ENCODE measurements at places on chromosomes 13 and 19.
A peak's percentile ranks its signal among the peaks of the same experiment; 100 is the strongest.

GRCh38 chr13:43783820-43784219, 3.0 kb downstream of the ENOX1 start:
- DNase-seq = peak; percentile 84

DNA sequence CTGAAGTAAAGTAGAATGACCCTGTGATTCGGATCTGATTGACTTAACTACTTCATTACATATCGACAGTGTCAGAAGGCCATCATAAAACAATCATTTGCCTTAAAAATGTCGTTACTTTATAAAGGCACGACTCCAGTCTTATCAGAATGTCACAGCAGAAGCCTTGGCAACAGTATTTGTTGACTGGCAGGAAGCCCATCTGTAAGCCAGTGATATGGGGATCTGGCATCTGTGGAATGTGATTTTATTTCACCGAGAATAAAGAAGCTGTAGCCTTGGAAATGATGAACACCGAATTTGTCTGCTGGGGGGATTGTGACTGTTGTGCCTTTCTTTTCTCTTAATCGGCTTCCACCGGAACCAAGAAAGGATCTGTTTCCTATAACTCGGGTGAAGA, 362.5 kb downstream of the TDRD3 start:
- DNase-seq = peak; percentile 20

DNA sequence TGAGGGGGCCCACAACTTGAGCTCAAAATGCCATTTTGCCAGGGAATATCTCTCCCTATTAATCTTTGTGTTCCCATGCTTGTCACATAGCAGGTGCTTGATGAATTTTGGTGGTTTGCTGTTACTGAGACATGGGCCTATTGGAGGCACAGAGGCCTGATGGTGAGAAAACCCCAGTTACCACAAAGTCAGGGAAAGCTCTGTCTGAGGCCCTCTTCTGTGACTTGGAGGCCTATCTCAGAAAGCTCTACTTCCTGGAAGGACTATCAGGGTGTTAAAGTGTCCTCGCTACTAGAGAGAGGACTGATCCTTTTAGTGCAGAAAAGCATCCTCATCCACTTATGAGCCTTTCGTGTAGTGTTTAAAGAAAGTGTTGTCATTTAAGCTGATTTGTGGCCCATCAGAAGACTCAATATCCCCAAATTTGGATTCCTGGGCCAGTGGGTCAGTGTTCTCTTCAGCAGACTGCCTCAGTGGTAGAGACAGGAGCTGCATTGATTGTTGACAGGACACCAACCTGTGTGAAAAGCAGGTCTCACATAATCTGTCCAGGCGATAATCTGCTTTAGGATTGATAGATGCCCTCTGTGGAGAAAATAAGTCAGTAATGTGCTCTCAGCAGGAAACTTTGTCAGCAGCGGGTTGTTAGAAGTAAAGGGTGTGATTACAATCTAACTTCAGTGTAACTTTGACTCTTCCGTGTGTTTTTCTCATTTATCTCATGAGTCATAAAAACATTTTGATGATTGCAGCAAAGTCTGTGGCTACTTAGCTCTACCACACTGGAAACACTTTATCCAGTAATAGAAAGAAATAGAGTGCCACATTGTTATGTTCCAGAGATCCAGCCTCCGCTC, 121.0 kb downstream of the AKAP11 start:
- DNase-seq = no peak

GRCh38 chr13:41995336-41995735, 34.4 kb upstream of the VWA8 start:
- DNase-seq = no peak

GRCh38 chr13:109743706-109744453, 42.5 kb downstream of the IRS2 start:
- DNase-seq = peak; percentile 14

DNA sequence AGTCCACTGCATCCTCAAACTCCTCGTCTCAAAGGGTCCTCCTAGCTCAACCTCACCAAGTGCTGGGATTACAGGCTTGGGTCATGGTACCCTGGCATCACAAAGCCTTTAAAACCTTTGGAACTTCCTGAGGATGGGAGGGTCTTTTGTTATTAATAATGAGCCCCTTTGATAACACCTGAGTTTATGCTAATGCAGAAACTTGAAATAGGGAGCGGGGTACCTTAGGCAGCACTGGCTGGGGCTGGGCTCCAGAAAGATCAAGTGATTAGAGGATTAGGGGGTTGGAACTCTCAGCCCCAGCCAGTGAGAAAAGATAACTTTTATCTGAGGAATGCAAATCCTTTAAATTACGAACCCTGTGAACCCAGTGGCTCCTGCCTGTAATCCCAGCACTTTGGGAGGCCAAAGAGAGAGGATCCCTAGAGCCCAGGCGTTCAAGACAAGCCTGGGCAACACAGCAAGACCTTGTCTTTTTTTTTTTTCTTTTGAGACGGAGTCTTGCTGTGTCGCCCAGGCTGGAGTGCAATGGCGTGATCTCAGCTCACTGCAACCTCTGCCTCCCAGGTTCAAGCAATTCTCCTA, 9.3 kb upstream of the PSPC1 start:
- DNase-seq = no peak

- no peak for DNase-seq
These were observed 40.7 kb upstream of the MCF2L start for GRCh38 chr13:112928020-112928971.

DNA sequence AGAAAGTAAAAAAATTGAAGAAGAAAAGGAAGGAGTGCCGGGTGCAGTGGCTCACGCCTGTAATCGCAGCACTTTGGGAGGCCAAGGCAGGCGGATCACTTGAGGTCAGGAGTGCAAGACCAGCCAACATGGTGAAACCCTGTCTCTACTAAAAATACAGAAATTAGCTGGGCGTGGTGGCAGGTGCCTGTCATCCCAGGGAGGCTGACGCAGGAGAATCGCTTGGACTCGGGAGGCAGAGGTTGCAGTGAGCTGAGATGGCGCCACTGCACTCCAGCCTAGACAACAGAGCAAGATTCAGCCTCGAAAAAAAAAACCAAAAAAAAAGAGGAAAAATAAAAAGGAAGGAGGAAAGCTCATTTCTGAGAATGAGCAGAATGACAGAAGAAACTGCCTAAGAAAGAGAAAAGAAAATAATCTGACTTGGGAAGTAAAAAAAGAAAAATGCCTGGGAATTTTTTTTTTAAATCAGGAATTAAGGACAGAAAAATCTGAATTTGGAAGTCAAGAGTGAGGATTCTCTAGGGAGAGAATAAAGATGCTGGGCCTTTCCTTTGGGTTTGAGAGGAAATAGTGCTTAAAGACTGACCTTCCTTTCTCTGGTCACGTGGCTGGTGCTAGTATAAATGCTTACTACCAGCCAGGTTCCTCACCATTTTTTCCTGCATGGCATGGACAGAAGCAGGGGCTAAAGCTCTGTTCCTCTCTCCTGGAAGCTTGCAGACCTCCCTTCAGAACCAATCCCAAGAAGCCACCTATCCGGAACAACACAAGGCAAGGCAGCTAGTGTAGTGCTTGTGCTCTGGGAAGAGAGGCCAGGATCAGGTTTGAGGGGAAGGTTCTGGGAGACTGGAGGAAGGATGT, at the start of gene FFAR2:
Gene FFAR2, plus strand, starts transcription at position 652 of the 864 bp plus-strand sequence. CDS start 1,458 bp downstream, outside the sequence.
- DNase-seq = no peak

- no peak for DNase-seq
These were observed 259.5 kb downstream of the ITGBL1 start for GRCh38 chr13:101712026-101712348.

DNA sequence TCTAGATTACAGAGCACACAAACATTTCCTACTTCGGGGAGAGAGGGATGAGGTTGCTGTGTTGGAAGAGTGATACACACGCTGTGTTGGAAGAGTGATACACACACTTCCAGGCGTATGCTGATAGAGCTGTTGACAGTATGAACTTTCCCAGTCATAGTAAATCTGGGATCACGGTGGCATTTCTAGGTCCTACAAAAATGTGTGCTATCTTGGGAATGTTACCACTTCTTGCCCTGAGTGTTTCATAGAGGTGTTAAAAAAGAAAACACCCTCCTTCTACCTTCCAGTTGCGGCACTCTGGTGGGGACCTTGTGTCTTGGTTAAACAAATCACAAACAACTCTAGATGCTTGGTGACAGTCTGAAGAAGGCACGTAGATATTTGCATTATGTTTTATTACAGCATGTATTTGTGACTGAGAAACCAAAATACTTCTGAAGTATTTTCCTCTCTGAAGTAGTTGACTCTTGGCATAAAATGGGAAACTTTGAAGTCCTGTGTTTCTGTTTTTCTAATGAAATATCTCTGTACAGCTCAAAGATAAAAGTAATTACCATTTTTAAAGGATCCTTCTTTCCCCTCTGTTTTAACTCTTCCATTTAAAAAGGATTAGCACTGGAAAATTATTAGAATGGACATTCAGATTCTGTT, 52.5 kb downstream of the ARHGAP35 start:
- no peak for DNase-seq

DNA sequence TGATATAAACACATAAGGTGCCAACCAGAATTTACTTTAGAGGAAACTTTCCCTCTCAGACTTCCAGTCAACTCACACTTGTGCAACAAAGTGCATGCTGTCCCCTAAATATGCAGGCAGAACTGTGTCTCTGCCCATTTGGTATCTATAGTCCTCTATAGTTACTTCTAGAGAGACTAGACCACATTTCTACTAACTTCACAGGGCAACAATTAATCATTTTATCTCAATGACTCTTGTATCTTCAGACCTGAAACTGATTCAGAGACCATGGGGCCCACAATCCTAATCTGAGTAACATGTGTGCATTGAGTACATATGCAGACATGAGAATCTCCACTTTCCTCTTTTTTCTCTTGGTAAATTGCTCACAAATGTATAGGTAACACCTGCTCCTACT, 158.1 kb downstream of the ZNF486 start:
- no peak for DNase-seq

GRCh38 chr13:46864941-46865340, 31.9 kb downstream of the HTR2A start:
- DNase-seq = no peak

DNA sequence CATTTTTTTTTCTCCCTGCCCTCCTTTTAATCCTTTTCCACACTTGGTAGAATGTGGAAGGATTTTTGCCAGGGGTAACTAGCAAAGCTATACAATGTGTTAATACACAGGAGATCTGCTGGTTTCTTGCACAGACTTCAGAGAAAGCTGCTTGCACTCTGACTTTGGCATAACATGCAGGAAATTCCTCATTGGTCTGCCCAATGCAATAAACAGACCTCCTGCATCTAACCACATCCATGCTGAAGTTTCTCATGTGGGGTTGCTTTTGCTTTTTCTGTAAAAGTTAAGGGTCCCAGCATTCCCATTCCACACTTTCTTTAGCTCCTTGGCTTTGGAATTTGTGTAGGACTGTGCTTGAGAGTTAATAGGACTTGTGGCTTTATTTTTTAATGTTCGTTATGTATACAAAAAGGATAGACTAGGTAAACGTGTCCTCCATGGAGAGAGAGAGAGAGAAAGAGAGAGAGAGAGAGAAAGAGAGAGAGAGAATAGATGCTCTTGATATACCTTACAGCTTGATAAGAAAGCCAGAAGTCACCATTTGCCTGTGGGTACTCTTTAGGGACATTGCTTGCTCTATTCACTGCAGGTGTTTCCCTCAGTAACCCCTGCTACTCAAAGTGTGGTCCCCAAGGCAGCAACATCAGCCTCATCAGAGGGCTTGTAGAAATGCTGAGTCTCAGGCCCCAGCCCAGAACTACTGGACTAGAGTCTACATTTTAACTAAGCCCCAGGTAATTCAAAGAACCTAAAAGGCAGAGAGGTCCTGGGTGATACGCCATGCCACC, 170.5 kb downstream of the SHISA2 start:
- no peak for DNase-seq

GRCh38 chr13:41008349-41008980, 10.7 kb downstream of the ELF1 start:
- no peak for DNase-seq

DNA sequence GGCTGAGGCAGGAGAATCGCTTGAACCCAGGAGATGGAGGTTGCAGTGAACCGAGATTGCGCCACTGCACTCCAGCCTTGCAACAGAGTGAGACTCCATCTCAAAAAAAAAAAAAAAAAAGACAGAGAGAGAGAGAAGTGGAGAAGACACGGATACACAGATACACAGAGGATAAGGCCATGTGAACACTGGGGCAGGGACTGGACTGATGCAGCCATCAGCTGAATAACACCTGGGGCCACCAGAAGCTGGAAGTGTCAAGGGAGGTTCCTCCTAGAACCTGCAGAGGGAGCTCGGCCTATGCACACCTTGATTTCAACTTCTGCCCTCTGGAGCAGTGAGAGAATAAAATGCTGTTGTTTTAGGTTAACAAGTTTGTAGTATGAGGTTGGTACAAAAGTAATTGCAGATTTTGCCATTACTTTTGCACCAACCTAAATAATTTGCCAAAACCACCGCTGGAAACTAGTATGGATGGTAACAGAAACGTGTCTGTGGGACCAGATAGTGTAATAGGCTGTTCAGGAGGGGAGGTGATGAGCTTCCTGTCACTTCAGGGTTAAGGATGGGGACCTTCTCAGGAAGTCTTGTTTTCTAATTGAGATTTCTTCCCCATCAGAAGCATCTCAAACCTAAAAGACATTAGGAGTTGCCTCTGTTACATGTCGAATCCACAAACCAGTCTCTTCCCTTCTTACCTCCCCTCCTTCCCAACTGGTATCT, 36.4 kb upstream of the IGSF23 start:
- peak; percentile 37 for DNase-seq

GRCh38 chr13:46578590-46578975, 25.6 kb downstream of the LRCH1 start:
- DNase-seq = no peak

- no peak for DNase-seq
These were observed 1.5 kb downstream of the ZNF235 start for GRCh38 chr19:44303320-44303719.

GRCh38 chr13:110779022-110779421, 65.5 kb downstream of the ING1 start:
- DNase-seq = no peak

DNA sequence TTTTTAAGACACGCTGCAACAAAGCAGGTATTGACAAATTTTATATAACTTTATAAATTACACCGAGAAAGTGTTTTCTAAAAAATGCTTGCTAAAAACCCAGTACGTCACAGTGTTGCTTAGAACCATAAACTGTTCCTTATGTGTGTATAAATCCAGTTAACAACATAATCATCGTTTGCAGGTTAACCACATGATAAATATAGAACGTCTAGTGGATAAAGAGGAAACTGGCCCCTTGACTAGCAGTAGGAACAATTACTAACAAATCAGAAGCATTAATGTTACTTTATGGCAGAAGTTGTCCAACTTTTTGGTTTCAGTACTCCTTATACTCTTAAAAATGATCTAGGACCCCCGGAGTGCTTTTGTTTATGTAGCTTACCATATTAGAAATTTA, 1.2 kb downstream of the BRCA2 start:
- DNase-seq = no peak

DNA sequence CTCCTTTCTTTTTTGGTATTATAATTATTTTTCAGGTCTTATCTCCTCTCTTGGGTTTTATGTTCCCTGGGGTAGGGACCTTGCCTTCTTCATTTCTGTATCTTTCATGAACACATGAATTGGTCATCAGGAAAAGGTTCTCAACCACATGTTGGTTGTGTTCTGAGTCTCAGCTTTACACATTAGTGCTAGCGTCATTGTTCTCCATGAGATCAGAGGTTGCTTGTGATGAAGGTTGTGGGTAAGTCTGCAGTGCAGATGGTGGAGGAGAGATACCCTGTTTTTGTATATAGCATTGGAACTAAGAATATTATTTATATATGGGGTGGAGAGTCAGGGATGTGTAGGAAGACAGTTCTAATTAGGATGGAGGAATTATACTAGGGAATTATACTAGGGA, 24.5 kb upstream of the CEACAM8 start:
- no peak for DNase-seq

Measured in COR-L47 (cell line).